SHP77 (cell line): ENCODE measurements at places on chromosomes 2 and 18.

DNA sequence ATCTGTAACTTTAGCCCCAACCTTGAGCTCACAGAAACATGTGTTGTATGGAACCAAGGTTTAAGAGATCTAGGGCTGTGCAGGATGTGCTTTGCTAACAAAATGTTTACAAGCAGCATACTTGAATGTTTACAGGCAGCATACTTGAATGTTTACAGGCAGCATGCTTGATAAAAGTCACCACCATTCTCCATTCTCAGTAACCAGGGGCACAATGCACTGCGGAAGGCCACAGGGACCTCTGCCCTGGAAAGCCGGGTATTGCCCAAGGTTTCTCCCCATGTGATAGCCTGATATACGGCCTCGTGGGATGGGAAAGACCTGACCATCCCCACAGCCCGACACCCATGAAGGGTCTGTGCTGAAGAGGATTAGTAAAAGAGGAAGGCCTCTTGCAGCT lies 52.4 kb downstream of the LONRF2 start:
- DNase-seq, result no peak

- DNase-seq, result no peak
These were observed 561.3 kb upstream of the FSHR start for GRCh38 chr2:49715597-49715996.

GRCh38 chr2:241894056-241894641 lies 24.6 kb downstream of the RTP5 start:
- DNase-seq, result no peak

DNA sequence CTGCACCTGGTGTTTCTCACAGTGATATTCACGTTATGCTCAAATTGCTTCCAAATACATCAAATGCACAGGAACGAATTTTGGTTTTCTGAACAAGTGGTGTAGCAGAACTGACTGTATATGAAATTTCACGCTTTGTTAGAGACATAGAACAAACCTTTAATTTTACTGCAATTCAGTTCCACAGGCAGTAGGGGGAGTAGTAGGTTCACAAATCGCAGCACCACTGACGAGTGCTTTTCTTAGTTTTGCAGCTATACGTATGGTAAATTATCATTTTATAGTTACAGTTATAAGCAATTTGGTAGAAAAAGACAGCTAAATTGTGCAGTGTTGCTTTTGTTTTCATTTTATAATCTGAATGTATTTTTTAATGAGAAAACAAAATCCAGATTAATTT lies 113.3 kb downstream of the KIAA1328 start:
- no peak for DNase-seq

- DNase-seq, result peak; percentile 6
These were observed 25.1 kb upstream of the CREB1 start for GRCh38 chr2:207504513-207505170.

DNA sequence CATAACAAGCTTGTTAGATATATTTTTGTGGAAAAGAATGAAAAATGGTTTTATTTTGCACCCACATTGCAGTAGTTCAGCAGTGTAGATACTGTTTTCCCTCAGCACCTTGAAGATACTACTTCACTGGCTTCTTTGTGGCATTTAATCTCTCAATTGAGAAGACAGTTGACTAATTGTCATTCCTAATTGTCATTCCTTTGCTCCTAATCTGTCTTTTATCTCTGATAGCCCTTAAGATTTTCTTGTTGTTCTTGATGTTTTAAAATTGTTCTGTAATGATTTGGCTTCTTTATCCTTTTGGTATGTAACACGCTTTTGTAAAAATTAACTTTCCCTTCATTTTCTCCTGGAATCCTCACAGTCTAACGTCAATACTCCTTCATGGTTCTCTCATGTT lies 38.0 kb upstream of the CCNYL1 start:
- DNase-seq, result no peak

DNA sequence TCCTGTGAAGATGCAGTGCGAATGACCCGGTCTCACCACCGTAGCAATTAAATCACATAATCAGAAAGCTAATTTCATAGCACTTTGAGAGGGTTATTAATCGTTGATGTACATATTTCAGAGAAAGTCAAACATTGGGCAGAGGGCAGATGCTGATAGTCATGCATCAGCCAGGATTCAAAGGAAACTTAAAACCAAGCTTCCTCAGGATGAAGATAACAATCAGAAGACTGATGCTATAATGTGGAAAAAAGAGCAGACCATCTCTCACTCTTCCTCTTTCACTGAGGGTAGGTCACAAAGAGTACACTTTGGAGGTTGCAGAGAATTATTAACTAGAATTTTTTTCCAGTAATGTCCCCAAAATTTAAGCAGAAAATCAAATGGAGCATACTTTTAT lies 1027.7 kb upstream of the ZEB2 start:
- DNase-seq, result no peak

- DNase-seq, result no peak
These were observed 107.1 kb downstream of the TSHZ1 start for GRCh38 chr18:75317703-75318102.

- DNase-seq, result no peak
These were observed 31.1 kb downstream of the RNU4ATAC start for GRCh38 chr2:121561617-121562268.
